Stimulated activated CD8-positive, alpha-beta memory T cell treated with anti-CD3 and anti-CD28 coated beads, Interleukin-7, amount 100 ng/mL, for 4 hours (primary cell): ENCODE measurements at places on chromosomes 6 and 20.

GRCh38 chr6:56539527-56540105 is 103.1 kb downstream of the DST start:
- DNase-seq = no peak

- DNase-seq = no peak
These were observed 63.1 kb downstream of the RNF217 start for GRCh38 chr6:125025164-125025854.

DNA sequence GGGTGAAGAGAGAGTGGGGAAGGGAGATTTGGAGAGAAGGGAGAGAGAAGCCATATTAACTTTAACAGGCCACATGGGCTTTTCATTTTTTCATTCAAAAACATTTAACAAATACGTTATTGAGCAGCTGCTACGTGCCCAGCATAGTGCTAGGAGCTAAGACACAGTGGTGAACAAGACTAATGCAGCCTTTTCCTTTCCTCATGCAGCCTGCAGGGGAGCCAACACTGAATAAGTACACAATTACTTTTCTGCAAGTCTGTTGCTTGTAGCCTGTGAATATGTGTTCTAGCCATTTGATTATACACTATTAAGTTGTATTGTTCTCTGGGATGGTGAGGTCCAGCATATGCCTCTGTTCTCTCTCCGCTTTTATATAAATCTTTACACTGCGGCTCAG is 1.9 kb upstream of the BLOC1S5 start:
- DNase-seq = no peak

DNA sequence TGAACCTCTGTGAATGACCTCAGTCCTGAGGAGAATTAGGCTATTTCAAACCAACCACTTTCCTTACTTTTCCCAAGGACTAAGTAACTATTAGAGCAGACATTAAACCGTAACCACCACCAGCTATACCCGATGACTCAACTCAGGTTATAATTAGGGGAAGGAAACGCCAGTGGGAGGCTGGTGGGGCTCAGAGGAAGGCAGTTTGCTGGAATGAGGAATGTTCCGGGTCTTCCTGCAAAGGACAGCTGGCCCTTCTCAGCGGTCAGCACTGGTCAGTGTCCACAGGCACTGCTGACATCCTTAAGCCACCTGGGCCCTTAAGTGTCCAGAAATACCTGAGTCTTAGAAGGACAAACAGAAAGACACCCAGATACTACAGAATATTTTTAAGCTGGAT is 515.2 kb downstream of the MAFB start:
- no peak for DNase-seq

DNA sequence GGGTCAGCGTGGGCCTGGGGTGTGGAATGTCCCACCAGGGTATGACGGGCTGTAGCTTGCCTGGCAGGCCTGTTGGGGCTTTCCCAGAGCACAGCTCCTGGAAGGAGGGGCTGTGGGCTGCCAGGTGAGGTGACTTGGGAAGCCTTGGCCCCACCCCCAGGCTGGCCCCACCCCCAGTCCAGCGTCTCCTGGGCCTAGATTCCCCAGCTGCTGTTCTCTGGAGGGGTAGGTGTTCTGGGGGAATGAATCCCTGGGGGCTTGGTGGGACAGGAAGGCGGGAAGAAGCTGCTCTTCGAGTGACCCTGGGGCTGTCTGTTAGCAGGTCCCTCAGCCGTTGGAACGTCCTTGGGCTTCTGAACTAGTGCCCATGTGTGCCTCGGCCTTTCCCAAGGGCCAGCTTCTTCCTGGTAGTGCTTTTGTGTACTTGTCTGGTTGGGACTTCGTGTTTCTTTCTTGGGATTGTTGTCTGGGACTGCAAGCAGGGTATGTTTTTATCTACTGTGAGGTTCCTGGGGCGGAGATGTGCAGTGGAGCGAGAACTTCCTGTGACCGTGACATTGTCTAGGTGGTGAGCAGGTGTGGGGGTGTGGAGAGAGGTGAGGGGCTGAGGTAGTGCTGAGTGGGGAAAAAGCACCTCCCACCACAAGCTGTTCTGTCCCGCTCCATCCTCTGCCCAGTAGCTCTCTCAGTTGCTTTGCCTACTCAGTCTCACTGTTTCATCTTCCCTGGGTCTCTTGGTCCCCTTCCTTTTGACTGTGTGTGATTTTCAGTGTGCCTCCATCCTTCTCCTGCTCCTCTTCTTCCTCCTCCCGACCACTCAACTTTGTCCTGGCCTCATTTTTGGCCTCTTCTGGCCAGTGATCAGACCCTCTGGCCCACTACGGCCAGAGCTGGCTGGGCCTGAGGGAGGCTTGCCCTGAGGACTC is 1.3 kb upstream of the DDR1 start:
- DNase-seq = no peak

GRCh38 chr20:56417911-56418310 is 5.9 kb downstream of the CASS4 start:
- no peak for DNase-seq
